ENCODE measurements at places on chromosomes 13 and 19. TPM values are rescaled to one million over a fixed set of nuclear protein-coding genes. Genes with fewer than 3 reads are reported as not detected.

GRCh38 chr19:1970003-1970805 lies 29.2 kb downstream of the CSNK1G2 start:
- H3K27ac ChIP-seq, result no peak overlapping the region
- H3K27me3 ChIP-seq, result no peaks in the 10 kb centered on the region
- no peak for DNase-seq

FBXO27 gene
- 8.3 TPM for total RNA-seq

DNA sequence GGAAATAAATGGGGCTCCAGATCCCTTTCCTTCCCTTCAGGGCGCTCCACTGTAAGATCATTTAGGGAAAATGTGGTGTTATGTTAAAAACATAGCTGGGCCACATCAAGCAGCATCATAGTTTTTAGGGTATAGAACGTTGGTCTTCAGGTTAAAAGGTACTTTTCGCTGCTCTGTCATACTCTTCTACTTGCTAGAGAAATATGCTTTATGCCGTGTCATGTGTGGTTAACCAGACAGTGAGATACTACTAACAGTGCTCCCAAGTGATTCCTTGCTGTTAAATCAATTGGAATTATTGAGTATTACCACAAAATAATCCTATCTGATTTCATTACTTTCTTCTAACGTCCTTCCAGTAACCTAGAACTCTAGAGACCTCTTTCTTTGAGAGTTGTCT lies 1.1 kb upstream of the NDFIP2 start:
- no peak overlapping the region for H3K27ac ChIP-seq
- H3K4me3 ChIP-seq, result no peak overlapping the region
- H3K4me1 ChIP-seq, result no peaks in the 10 kb centered on the region
- H3K36me3 ChIP-seq, result no peaks in the 10 kb centered on the region
- DNase-seq, result no peak

F10 gene
- total RNA-seq, result 5.1 TPM

DNA sequence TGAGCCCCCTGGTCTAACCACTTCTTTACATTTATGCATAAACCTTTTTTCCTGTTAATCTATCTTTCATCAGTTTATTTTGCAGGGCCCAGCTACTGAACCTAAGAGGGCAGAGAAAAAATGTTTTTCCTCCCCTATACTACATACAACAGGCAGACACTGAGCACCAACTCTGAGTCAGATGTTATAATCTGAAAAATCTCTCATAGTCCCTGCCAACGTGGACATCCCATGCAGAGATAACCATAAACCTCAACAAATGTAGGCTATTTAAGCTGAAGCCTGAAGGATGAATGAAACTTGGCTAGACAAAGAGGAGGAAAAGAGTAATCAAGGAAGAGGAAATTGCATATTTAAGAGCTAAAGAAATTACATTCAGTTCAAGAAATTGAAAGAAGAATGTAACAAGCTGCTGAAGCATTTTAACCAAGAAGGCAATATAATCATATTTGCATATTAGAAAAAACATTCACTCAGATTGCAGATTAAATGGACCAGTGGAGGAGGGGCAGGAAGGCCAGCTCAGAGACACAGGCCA lies 2.6 kb downstream of the NEK3 start:
- H3K27ac ChIP-seq, result no peak overlapping the region
- H3K36me3 ChIP-seq, result no peaks in the 10 kb centered on the region
- no peak for DNase-seq
- H3K4me1 ChIP-seq, result no peaks in the 10 kb centered on the region
- H3K27me3 ChIP-seq, result no peaks in the 10 kb centered on the region

CFAP97D2 gene
- not detected for total RNA-seq

GRCh38 chr13:43196086-43196621 lies 172.8 kb downstream of the DNAJC15 start:
- H3K27ac ChIP-seq, result no peak overlapping the region
- no peaks in the 10 kb centered on the region for H3K4me1 ChIP-seq
- no peak overlapping the region for H3K4me3 ChIP-seq
- H3K27me3 ChIP-seq, result no peaks in the 10 kb centered on the region
- no peak for DNase-seq

ZNF221 gene
- 6.2 TPM for total RNA-seq

DNA sequence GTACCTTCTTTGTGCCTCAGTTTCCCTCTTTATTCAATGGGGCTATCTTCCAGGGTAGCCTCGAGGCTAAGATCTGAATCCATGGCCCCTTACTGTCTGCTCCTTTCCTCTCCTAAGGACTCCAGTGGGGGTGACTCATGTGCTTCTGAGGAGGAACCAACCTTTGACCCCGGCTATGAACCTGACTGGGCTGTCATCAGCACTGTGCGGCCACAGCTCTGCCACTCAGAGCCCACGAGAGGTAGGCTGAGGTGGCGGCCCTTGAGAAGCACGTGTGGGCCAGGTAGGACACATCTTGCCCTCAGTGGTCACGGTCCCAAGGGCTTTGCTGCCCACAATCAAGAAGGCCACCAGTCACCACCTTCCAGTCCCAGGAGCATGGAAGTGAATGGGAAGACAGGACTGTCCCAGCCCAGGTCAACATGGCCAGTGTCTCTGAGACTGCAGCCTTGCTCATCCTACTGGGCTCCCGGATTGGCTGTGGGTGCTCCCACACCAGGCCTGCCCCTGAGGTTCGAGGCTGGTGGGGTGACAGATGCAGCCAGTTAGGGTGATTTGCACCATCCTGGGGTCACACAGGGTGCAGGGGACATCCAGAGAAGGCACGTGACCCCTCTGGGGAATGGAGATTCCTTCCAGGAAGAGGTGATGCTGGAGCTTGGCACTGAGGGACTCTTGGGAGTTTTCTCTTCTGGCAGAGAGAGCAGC lies 2.8 kb downstream of the TBC1D17 start:
- H3K4me3 ChIP-seq, result no peak overlapping the region
- H3K27me3 ChIP-seq, result no peaks in the 10 kb centered on the region
- H3K36me3 ChIP-seq, result peaks cover 34% of the 10 kb centered on the region
- DNase-seq, result peak; percentile 58
- H3K27ac ChIP-seq, result no peak overlapping the region

DNA sequence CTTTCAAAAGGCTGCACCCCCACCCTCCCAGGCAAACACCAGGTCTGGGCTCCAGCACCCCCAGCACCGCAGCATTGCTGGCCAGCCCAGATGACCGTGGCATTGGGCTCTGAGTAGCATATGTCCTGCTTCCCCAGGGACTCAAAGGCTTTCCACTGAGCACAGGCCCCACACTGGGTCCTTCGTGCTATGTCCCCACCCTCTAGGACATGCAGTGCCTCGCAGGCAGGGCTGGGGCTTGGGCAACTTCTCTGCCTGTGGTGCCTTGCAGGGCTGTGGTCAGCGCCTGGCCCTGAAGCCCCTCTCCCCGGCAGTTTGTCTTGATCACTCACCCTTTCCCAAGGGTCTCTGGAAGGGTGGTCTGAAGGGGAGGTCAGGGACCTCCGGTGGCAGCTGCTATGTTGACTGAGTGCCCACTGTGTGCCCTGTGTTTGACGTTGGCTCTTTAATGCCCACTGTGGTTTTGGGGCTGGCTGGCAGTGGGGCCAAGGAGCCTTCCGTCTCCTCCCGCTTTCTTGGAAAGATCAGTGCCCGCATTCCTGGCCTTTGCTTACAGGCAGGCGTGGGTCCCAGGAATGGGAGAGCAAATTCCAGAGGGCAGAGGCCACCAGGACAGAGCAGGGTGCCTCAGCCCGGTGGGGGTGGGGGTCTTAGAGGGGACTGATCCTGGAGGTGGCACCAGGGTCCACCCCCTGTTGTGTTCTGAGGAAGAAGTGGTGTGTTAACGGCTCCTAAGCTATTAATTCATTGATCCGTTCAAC lies 20.3 kb upstream of the CRTC1 start:
- no peaks in the 10 kb centered on the region for H3K36me3 ChIP-seq
- H3K27me3 ChIP-seq, result no peaks in the 10 kb centered on the region
- H3K27ac ChIP-seq, result no peak overlapping the region
- no peak overlapping the region for H3K4me3 ChIP-seq
- H3K4me1 ChIP-seq, result no peaks in the 10 kb centered on the region

GRCh38 chr13:111342721-111343120 lies 22.3 kb downstream of the TEX29 start:
- H3K27me3 ChIP-seq, result no peaks in the 10 kb centered on the region
- no peaks in the 10 kb centered on the region for H3K4me1 ChIP-seq
- no peaks in the 10 kb centered on the region for H3K36me3 ChIP-seq
- H3K27ac ChIP-seq, result no peak overlapping the region
- no peak for DNase-seq

FGF9 gene
- 8.6 TPM for total RNA-seq

GGN gene
- total RNA-seq, result 1.6 TPM

- H3K4me3 ChIP-seq, result no peak overlapping the region
- no peaks in the 10 kb centered on the region for H3K27me3 ChIP-seq
- no peaks in the 10 kb centered on the region for H3K36me3 ChIP-seq
Observed at GRCh38 chr13:73516731-73517130, 457.9 kb downstream of the KLF5 start.

DNA sequence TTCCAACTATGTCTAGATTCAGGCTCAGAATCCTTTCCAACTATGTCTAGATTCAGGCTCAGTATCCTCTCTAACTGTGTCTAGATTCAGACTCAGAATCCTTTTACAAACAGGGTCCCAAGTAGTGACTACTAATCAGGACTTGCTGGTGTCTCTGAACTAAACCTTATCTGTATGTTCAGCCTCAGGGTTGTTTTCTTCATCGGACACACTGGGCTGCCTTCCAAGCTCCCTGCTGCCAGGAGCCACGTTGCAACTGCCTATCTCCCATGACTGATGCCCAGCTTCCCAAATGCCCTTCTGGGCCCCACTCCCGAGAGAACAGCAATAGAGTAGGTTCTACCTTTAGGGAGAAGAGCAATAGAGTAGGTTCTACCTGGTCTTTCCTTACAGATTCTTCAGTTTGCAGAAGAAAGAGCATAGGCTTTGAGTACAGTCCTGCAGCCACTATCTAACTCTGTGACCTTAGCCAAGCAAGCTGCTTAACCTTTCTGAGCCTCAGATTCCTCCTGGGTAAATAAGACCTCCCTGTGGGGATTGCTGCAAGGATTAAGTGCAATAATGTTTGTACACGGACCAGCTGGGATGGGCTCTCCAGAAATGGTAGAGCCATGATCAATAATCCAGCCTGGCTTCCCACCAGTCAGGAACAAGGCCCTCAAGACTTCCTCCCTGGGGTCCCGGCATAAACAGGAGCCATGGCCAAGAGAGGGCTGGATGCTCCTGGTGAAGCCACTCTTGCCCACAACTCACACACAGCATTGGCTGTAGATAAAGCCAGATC lies 61.5 kb downstream of the ZIC5 start:
- no peak overlapping the region for H3K4me3 ChIP-seq
- no peaks in the 10 kb centered on the region for H3K27me3 ChIP-seq
- H3K27ac ChIP-seq, result no peak overlapping the region
- no peaks in the 10 kb centered on the region for H3K36me3 ChIP-seq
- no peak for DNase-seq
- no peaks in the 10 kb centered on the region for H3K4me1 ChIP-seq

- H3K4me3 ChIP-seq, result no peak overlapping the region
- no peaks in the 10 kb centered on the region for H3K36me3 ChIP-seq
- H3K27me3 ChIP-seq, result no peaks in the 10 kb centered on the region
- no peak for DNase-seq
- H3K4me1 ChIP-seq, result no peaks in the 10 kb centered on the region
Observed at GRCh38 chr13:73146707-73147106, 87.9 kb downstream of the KLF5 start.

GRCh38 chr13:76879883-76880270 lies 6.3 kb downstream of the KCTD12 start:
- H3K27me3 ChIP-seq, result no peaks in the 10 kb centered on the region
- no peak overlapping the region for H3K4me3 ChIP-seq
- H3K27ac ChIP-seq, result no peak overlapping the region
- H3K4me1 ChIP-seq, result peaks cover 6% of the 10 kb centered on the region
- no peak for DNase-seq

- no peak overlapping the region for H3K4me3 ChIP-seq
- H3K27ac ChIP-seq, result no peak overlapping the region
- no peak for DNase-seq
- no peaks in the 10 kb centered on the region for H3K27me3 ChIP-seq
- H3K36me3 ChIP-seq, result peaks cover 3% of the 10 kb centered on the region
Observed at GRCh38 chr13:75285310-75285709, 196.7 kb downstream of the TBC1D4 start.

DNA sequence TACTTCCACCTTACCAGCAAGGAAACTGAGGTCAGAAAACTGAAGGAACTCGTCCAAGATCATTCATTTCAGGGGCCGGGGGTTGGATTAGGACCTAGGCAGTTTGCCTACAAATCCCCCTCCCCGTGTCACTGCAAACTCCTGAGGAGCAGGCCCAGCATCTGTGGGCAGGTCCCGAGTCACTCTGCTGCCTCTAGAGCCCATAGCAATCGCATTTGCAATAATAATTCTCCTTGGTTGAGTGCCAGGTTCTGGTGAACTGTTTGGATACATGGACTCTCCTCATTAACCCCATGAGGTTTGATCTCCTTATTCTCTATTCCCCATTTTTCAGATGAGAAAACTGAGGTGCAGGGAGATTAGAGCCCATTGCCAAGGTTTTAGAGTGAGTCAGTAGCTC lies 903 bp downstream of the PIN1 start:
- H3K4me3 ChIP-seq, result peak overlapping the region; percentile 82
- H3K4me1 ChIP-seq, result no peaks in the 10 kb centered on the region
- H3K27ac ChIP-seq, result no peak overlapping the region
- H3K27me3 ChIP-seq, result no peaks in the 10 kb centered on the region
- DNase-seq, result no peak
- peaks cover 13% of the 10 kb centered on the region for H3K36me3 ChIP-seq

RNF17 gene
- not detected for total RNA-seq

ZNF44 gene
- 35.5 TPM for total RNA-seq

HSD17B14 gene
- total RNA-seq, result 5.2 TPM

SLC25A23 gene
- total RNA-seq, result 76.6 TPM

- H3K36me3 ChIP-seq, result no peaks in the 10 kb centered on the region
- H3K4me1 ChIP-seq, result no peaks in the 10 kb centered on the region
- no peaks in the 10 kb centered on the region for H3K27me3 ChIP-seq
- no peak for DNase-seq
- no peak overlapping the region for H3K4me3 ChIP-seq
- no peak overlapping the region for H3K27ac ChIP-seq
Observed at GRCh38 chr13:40362502-40362901, 303.9 kb downstream of the FOXO1 start.

GRCh38 chr13:50275392-50276063 lies 260.3 kb downstream of the KCNRG start:
- no peaks in the 10 kb centered on the region for H3K27me3 ChIP-seq
- no peak for DNase-seq
- no peaks in the 10 kb centered on the region for H3K4me1 ChIP-seq
- H3K4me3 ChIP-seq, result no peak overlapping the region

SLC8A2 gene
- total RNA-seq, result 0.94 TPM

DNA sequence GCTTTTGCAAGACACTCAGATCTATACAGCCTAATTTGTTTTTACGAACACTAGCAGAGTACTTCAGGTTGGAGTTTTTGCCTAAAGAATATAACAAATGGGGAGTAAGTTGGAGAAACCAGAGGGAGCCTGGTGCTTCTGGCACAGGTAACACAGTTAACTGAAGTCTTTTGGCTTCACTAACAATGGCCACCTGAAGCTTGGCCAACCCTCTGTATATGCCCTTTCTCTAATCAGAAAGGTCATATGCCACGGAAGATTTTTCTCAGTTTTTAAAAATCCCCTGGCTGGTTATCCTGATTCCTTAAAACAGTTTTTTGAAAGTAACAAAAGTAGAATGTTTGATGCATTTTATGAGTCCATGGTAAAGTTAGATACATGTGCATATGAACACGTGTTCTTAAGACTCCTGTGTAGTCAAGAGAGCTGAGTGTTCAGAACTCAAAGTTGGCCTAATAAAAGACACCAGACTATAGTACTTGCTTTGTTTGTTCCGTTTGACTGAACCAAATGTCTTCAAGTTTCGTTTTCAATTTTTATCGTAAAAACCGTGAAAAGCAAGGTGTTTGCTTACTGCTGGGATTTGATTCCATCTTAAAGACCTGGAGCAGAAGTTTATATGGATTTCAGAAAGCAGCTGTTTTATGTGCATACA lies 137.5 kb downstream of the KCNRG start:
- H3K27ac ChIP-seq, result no peak overlapping the region
- no peak for DNase-seq
- no peaks in the 10 kb centered on the region for H3K36me3 ChIP-seq
